ENCODE measurements at places on chromosomes 6 and 20.

DNA sequence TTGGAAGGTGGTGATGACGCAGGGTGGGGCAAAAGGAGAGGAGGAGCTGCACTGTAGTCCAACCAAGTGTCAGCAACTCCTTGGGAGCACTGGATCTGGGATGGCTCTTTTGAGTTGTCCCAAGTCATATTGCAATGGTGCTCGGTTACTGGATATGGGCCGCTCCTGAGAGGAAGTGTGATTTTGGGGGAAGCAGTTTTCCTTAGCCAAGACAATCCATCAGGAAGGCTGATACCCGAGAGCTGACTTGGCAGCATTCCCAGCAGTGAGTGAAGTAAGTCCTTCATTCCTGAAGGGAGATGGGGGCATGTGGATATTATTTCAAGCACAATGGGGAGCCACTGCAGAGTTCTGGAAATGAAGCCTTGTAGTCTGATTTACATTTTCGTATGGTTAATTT, 354.1 kb downstream of the RFPL4B start:
- no peak for DNase-seq

GRCh38 chr6:170393807-170394399, 87.3 kb downstream of the FAM120B start:
- DNase-seq, result no peak

GRCh38 chr6:81668615-81669047, 83.8 kb downstream of the TENT5A start:
- no peak for DNase-seq

- DNase-seq, result no peak
Measured at GRCh38 chr6:43990275-43990626, 137.0 kb downstream of the MRPL14 start.

DNA sequence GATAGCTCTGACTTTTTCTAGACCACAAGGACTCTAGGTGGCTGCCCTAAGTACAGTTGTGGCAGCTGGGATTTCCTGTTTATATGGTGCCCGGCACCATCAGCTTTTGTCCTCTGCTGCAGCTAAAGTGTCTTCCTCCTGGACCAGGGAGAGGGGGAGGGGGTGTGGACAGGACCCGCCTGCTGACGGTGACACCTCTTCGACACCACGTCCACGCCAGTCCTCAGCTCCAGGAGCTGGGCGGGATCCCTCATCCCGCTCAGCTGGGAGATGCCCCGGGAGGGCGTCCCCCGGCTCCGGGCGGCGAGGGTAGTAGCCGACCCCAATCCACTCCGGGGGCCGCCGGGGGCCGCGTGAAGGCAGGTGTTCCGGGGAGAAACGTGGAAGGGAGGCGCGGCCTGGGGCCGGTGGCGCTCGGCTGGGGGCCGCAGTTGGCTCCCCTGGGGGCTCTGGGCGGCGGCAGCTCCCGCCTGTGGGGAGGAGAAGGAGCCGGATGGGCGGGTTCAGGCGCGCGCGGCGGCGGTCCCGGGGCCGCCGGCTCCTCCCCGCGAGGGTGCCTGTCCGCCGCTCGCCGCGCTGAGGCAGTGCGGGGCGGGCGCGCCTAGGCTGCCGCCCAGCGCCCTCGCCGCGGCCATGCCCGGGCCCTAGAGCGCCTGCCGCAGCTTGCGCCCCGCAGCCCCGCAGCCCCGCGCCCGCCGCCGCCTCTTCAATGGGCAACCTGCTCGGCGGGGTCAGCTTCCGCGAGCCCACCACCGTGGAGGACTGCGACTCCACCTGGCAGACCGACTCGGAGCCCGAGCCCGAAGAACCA, at the start of gene OGFRL1:
Gene OGFRL1, plus strand, starts transcription at position 584 of the 811 bp plus-strand sequence. Its CDS starts 126 bp downstream, at position 710.
- peak; percentile 75 for DNase-seq

DNA sequence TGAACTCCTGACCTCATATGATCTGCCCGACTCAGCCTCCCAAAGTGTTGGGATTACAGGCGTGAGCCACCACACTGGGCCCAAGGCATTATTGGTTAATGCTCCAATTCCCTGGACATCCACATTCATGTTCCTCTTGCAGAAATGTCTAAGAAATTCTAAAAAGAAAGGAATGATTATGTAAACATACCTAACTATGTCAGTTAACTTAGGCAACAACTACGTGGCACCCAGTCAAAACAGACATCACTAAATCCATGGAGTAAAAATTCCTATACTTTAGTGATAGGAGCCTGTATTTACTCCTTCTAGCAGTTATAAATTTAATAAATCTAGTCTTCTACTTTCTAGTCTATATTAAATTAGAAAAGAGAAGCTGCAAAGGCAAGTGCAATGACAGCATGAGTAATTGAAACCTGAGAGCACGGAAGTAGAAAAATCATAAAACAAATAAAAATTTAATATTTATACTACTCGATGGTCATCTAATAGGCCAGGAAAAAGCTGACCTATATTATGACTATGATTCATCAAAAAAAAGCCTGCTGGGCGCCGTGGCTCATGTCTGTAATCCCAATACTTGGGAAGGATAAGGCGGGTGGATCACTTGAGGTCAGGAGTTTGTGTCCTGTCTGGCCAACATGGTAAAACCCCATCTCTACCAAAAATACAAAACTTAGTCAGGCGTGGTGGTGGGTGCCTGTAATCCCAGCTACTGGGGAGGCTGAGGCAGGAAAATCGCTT, 4.2 kb downstream of the AHI1 start:
- no peak for DNase-seq

- DNase-seq, result no peak
Measured at GRCh38 chr20:37452236-37452635, 68.8 kb upstream of the NNAT start.

- peak; percentile 7 for DNase-seq
Measured at GRCh38 chr20:47741669-47742608, 43.3 kb downstream of the SULF2 start.

DNA sequence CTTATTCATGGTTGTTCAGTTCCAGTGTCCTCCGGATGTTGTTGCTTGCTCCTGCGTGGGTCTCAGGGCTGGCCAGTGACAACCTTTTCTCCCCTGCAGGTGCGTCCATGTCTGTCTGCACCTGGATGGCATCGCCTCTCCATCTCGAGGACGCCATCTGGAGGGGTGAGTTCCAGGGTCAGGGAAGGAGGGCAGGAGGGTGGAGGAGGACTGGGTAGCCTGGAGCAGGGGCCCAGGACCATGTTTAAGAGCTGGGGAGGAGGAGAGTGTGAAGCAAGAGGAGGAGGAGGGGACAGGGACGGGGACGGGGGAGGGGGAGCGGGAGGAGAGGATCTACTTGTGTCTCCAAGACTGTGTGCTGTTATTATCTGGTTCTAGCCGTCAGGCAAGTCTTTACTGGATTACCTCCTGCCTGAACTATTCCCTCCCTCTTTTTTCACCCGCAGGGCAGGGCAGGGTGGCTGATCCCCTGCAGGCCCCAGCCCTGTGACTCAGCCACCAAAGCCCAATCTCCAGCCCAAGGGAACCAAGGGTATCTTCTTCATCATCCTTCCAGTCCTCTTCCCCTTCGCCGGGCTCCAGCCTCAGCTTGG, 32.2 kb upstream of the TULP1 start:
- DNase-seq, result no peak

GRCh38 chr6:168247443-168248147, 72.0 kb downstream of the DACT2 start:
- peak; percentile 69 for DNase-seq

DNA sequence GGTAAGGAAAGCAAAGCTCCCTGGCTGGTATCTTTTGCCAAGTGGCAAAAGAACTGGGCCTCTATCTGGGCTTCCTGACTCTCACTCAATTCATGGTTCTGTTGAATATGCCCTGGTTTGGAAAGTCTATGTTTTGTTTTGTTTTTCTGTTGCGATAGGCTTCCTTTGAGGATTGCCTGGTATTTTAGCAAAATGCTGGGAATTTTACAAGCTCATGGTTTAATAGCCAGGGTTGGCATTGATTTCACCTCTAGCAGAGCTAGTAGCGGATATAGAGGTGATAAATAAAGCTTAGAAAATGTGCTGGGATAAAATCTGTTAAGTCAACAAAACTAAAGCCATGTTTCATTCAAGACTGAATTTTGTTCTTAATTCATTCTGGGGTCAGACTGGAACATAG, 109.9 kb downstream of the RNF144B start:
- DNase-seq, result no peak

DNA sequence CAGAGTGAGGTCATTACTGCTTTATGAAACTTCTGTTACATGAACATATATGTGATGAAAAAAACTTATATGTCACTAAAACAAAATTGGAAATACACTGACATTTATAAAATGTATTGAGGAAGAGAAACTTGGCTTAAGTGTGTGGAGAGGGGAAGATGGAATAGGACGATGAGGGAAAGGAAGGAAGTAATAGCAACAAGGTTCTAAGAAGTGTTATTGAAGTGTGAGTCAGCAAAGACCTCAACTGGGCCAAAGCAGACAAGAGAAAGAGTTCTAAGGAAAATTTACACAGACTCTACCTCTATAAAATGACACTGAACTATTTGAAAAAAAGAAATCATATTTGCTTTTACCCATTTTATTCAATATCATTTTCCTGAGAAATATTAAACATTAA, 38.3 kb downstream of the SNX3 start:
- DNase-seq, result no peak

- DNase-seq, result no peak
Measured at GRCh38 chr6:46863791-46864190, 57.9 kb downstream of the ADGRF5 start.

DNA sequence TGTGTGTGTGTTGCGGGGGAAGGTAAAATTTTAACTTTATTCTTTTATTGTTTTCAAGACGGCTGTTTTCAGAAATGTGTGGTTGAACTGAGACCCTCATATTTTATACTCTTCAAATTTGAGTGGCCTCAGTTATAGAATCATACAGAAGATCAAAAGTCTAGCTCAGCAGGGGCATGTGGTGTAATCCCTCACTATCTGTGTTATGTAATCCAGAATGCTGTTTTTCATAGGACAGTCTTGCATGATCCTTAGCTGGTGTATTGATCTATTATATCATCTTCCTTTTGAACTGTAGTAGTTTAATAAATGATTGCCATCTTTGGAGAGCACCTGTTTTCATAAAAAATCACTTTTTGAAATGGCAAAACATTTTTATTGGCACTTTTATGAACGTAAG, 1.4 kb downstream of the PLCB4 start:
- no peak for DNase-seq

GRCh38 chr6:77454386-77454785, 8.9 kb downstream of the HTR1B start:
- DNase-seq, result no peak

DNA sequence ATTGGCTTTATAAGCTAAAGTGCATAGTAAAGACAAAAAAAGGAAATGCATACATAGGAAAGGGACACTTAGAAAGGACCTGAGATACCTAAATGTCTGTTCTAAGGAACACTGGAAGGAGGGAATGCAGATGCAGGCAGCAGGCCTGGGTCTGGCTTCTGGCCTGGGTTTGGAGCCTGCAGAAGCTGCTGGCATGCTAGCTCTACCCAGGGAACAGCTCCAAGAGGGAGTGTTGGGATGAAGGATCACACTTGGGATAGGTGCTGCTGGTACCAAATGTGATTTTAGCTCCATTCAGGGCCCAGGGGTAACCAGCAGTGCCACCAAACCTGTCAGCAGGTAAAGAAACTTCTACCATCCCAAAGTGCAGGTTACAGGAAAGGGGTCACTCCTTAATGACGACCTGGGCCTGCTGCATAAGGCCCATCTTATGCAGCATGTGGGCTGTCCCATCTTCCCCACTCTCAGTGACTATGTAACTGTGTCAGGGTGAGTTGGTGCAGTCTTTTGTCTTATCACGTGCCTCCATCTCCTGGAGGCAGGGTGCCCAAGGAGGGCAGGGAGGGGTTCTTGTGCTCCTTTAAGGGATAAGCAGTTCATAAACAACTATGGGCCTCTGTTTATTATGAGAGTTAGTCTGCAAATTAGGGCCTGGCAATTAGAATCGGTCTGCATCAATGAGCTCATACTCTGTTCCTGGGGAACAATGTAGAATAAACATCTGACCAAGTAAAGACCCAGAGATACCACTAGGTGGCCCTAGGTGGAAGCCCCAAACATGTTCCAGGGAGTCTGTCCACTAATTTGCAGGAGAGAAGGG, 26.9 kb downstream of the DDX27 start:
- DNase-seq, result peak; percentile 38

- DNase-seq, result no peak
Measured at GRCh38 chr20:57464642-57465211, 60.2 kb downstream of the CTCFL start.

DNA sequence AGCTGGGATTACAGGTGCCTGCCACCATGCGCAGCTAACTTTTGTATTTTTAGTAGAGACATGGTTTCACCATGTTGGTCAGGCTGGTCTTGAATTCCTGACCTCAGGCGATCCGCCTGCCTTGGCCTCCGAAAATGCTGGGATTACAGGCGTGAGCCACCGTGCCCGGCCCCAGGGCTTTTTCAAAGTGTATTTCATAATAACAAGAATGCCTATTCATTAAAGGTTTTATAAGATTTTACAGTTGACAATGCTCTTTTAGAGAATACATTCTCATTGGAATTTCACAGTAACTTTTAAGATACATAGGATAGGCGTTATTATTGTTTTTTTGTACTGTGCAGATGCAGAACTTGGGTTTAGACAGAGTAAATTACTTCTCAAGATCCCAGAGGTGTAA, 52.6 kb upstream of the PTPRK start:
- no peak for DNase-seq

- DNase-seq, result no peak
Measured at GRCh38 chr20:63747622-63748069, 8.1 kb downstream of the SLC2A4RG start.

- no peak for DNase-seq
Measured at GRCh38 chr20:25046181-25046641, 11.7 kb downstream of the ACSS1 start.

DNA sequence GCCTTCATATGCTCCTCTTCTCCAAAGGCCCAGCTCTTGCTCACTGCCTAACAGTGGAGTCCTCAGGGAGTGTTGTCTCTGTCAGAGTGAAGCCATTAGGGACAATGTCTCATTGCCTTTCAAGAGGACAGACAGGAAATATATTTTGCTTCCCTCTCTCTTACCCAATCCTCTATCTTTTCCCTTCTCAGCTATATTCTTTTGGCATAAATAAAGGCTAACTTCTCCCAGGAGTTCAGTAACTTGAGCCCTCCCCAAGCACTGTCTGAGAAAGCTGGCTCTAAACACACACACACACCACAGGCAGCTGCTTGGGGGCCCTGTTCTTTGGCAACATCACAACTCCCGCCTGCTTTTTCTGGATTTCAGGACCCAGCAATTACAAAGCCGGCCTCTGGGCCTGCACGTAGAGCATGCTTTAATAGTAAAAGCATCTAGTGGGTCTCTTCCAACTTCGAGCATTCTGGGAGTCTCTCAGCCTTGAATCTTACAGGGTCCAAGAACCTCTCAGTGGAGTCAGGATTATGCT, 34.7 kb upstream of the LAMA4 start:
- DNase-seq, result no peak

GRCh38 chr6:138577151-138577915, 78.0 kb upstream of the NHSL1 start:
- DNase-seq, result peak; percentile 15

DNA sequence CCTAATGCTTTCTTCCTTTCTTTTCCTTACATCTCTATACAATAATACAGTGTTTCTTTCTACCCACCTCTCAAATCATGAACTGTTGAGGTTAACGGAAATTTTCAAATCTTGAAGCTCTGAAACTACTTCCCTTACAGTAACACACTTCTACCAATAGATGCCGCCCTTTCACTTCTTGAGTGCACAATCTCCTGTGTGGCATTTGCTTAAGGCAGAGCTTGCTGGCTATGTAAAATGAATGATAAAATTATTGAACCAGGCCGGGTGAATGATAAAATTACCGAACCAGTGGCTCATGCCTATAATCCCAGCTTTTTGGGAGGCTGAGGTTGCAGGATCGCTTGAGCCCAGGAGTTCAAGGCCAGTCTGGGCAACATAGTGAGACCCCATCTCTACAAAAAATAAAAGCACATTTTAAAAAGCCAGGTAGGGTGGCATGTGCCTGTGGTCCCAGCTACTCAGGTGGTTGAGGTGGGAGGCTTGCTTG, 56.8 kb downstream of the KCNS1 start:
- DNase-seq, result peak; percentile 74

Data from COR-L47 (cell line).